ENCODE measurements at places on chromosomes 7 and 10.

GRCh38 chr7:28136885-28137284 is 43.7 kb downstream of the JAZF1 start:
- DNase-seq: no peak

GRCh38 chr10:11012421-11013295 is 5.0 kb upstream of the CELF2 start:
- DNase-seq: no peak

- no peak for DNase-seq
Measured at GRCh38 chr10:102661658-102662028, 17.4 kb downstream of the TRIM8 start.

DNA sequence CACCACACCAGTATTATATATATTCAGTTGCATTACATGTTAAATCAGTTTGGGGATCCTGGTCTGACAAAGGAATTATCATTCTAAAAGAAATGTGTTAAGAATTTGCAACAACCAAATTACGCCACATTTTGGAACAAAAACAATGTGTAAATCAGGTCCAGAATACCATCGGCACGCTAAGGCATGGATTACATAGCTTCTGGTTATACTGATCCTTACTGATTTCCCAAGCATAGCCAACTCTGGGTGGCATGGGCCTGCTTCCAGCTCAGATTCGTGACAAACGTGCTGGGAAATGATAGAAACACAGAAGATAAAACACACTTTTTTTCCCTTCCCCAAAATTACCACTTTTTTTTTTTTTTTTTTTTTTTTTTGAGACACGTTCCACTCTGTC is 660.0 kb downstream of the SORCS1 start:
- DNase-seq: no peak

GRCh38 chr7:142300689-142301088 is 42.8 kb upstream of the PRSS58 start:
- DNase-seq: no peak

GRCh38 chr10:121313119-121313875 is 284.9 kb downstream of the FGFR2 start:
- DNase-seq: no peak

- DNase-seq: no peak
Measured at GRCh38 chr10:118027397-118027796, 19.3 kb downstream of the RAB11FIP2 start.

DNA sequence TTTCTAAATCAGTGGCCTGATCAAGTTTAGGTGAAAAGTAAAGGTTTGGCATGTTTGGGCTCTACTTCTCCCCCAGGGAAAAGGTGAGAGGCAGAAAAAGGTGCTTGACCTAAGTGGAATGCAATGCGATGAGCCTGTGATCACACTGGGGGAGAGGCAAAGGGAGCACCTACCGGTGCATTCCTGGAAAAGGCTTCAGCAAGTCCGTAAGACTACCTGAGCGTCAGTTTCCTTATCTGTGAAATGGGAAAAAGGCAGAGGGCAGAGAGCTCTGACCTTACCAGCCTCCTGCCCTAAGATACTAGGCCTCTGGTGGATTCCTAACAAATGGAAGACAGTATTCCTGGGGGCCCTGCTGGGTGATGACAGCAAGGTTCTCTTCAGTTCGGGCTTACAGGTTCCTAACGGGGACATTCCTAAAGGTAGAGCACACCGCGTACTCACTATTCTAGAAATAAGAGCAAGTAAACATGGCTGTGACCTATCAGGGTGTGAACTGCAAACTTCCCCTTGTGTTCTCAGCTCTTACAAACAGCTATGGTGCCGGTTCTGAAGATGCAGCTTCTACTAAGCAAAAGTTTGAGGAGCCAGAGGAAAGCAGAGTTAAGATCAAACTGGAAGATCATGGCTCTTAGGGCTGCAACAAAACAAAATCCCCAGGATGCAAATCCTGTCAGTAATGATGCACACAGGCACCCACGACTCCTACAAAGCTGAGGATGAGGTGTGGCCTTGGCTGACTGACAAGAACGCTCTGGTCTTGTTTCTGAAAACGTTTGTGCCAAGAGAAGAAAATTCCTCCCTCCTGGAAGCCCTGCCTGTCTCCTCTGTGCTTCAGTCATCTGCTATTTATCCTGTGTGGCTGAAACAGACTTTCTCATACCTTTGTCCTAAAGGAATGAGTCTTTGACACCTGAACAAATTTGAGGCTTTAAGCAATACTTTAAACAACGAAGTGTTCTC is 13.3 kb upstream of the ACSL5 start:
- no peak for DNase-seq
